ENCODE measurements at places on chromosomes 3 and 15. TPM values are rescaled to one million over a fixed set of nuclear protein-coding genes. Genes with fewer than 3 reads are reported as not detected.

Gene KCNAB1
- total RNA-seq, result not detected

Gene CAMK2N2
- 5.2 TPM for total RNA-seq

GRCh38 chr15:70870051-70870450 is 16.1 kb upstream of the LARP6 start:
- peak; percentile 61 for DNase-seq

- no peak for DNase-seq
Observed at GRCh38 chr3:194245975-194246561, 105.1 kb downstream of the CPN2 start.

DNA sequence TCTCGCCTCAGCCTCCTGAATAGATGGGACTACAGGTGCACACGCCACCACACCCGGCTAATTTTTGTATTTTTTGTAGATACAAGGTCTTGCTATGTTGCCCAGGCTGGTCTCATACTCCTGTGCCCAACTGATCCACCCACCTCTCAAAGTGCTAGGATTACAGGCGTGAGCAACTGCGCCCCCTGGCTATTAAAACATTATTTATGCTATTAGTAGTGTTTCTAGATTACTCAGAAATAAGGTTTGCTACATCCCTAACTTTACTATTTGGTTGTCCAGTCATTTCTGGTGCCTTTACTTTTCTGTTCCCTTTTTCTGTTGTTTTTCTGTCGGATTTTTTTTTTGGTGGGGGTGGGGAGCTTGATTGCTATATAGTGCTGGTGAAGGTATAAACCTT is 393.6 kb upstream of the TPM1 start:
- DNase-seq, result no peak

GRCh38 chr3:66039590-66039887 is 821 bp upstream of the MAGI1 start:
- no peak for DNase-seq

DNA sequence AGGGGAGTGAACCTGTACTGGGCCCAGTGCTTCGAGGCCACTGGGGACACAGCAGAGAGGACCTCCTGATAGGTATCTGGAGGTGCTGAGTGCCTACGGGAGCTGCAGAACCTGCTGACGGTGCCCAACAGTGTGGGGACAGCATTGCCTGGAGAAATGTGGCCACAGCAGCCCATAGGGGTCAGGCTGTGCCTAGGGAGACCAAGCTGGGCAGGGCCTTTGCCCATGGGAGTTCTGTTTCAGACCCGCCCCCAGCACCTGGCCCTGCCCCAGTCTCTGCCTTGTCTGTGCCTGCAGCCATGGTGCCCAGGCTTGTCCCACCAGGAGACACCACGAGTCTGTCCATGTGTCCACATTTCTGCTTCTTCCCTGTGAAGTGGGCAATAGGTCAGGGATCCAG is 15.3 kb upstream of the RPL32 start:
- no peak for DNase-seq

DNA sequence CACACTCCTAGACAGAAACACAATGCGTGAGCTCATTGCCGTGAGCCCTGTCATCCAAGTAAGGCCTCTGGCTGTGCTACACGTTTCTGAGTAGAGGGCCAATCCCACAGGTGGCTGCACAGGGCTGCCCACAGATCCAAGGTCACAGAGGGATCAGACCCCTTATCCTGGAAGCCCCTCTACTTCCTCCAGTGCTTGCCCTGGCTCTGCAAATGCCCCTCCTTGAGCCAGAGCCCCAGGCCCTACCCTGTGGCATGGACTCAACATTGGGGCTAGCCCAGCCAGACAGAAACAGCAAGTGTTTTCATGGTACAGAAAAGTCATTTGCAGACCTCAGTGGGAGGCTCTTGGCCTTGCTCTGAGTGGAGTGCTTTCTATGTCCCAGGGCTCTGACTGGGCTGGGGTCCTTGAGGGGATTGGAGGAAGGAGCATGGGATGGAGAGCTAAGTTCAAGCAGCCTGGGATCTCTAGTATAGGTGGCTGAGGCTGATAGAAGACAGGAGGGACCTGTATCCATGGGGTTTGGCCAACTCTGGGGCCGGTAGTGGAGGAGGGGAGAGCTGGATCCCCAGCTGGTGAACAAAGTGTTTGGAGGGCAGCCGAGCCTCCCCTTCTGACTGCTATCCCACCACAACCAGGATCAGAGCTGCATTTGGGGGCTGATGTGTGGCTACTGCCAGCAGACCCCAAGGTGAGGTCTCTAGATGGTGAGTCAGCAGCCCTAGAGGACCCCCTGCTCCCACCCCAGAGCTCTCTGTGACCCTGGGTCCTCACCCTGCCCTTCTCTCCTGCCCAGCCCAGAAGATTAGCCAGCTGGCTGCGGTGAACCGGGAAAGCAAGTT is 38.7 kb downstream of the GOLGA6A start:
- no peak for DNase-seq

- DNase-seq, result no peak
Observed at GRCh38 chr3:160291909-160292299, 66.7 kb downstream of the C3orf80 start.

Data from HFFc6 (cell line).